ENCODE measurements at places on chromosomes 4 and X.

- DNase-seq = no peak
Observed at GRCh38 chrX:38262715-38263620, 42.3 kb upstream of the SRPX start.

DNA sequence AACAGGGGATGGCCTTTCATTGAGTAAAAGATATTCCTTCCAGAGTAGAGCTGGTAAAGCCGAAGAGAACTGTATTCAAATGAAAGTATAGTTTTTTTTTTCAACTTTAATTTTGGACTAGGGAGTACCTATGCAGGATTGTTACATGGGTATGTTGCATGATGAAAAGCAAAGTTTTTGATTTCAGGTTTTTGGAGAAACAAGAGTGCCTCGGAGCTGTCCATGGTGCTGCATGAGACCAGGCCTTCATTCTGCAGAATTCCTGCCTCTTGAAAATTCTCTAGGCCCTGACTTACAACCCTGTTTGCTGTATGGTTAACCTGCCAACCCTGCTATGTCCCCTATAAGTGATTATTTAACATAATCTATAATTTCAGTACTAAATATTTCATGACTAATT lies 1065.7 kb upstream of the FTHL17 start:
- no peak for DNase-seq

DNA sequence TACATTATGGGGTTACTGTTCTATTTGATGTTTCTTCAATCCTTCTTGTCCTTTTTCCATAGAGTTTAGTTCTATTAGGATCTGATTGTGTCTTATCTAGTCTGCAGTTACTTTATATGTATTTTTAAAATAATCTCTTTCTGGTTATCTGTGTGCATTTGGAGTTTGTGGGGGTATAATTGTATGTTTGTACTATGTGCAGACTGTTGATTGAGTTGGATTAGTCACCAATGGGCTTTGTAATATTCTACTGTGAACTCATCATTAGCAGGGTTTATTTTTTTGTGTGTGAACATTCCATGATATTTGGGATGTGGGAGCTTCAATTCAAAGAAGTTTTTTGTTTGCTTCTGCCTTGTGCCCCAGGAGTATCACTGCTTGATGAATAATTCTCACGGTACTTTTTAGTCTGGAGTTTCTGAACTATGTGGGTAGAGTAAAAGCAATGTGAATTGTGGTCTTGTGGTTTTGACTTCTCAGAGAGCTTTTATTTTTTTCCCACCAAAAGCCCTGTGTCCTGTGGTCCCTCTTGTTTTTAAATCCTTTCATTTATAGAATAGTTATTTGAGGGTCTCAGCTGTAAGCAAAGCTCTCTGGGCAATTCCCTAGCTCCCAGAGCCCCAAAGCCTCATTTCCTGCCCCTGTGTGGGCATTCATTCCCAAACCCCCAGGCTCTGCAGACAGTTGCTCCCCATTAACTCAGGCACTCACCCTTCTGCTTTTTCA lies 127.8 kb downstream of the PHKA2 start:
- DNase-seq = no peak

DNA sequence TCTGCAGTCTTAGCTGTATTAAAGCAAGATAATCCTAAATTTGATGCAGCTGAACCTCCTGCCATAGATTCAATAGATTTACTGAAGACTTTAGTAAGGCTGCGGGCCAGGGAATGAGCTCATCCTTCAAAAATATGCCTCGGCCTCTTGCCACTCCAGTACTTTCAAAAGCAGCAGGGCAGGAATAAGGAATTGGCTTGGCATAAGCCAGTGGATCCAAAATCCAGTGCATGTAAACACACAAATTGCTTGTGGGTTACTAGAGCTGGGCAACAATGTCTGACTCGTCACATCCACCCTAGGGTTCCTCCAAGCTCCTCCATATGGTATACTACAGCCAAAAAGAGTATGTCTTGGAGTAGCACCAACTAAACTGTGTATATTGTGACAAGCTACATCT lies 165.0 kb downstream of the AMELX start:
- DNase-seq = no peak

GRCh38 chr4:9943761-9944160 lies 77.5 kb downstream of the SLC2A9 start:
- DNase-seq = no peak

GRCh38 chr4:152628128-152628527 lies 51.7 kb downstream of the TMEM154 start:
- no peak for DNase-seq

- DNase-seq = no peak
Observed at GRCh38 chr4:152705903-152706302, 26.1 kb upstream of the TMEM154 start.

Measured in activated T-cell treated with anti-CD3 and anti-CD28 coated beads for 48 hours (primary cell).